Activated CD8-positive, alpha-beta memory T cell treated with anti-CD3 and anti-CD28 coated beads for 1 hour (primary cell): ENCODE measurements at places on chromosomes 2 and 18.

- no peak for DNase-seq
Measured at GRCh38 chr18:58476516-58477256, 152.2 kb downstream of the ALPK2 start.

GRCh38 chr18:23994361-23994902, 20.1 kb upstream of the TTC39C start:
- DNase-seq: no peak

DNA sequence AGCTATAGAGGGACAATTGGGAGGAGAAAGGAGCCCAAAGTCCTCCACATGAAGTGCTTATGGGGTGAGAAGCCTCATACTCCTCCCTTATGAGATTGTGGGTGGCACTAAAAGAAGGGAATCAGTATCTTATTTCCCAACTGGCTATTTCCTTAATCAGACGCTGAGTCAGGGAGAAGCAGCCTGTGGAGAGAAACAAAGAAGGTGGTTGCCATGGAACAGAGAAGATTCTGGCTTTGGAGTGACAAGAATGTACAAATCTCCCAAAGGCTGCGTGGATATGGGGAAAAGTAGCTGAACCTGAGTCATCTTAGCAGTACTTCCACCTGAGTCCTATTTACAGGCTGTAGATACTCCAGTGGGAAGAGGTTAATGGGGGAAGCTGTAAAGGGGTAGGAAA, 115.8 kb upstream of the CWC22 start:
- DNase-seq: no peak

GRCh38 chr2:58155160-58155778, 85.9 kb downstream of the FANCL start:
- DNase-seq: no peak

DNA sequence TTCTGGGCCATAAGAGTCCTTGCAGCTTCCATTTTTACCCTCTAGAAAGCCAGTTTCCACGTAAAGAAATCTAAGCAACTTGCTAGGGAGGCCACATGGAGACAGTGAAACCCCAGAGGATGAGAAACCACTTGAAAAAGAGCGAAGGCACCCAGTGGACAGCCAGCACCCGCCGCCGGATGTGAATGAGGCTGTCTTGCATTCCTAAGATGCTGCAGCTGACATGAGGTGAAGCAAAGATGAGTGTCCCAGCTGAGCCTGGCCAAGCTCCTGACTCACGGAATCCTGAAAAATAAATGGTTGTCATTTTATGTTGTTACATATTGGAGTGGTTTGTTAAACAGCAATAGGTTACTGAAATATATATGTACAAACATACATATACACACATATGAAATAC, 65.9 kb upstream of the STPG4 start:
- no peak for DNase-seq

- no peak for DNase-seq
Measured at GRCh38 chr2:224959556-224959955, 82.7 kb downstream of the DOCK10 start.

- no peak for DNase-seq
Measured at GRCh38 chr2:39858677-39859076, 79.6 kb upstream of the THUMPD2 start.
